ENCODE measurements at places on chromosomes 6 and 20.
A peak's percentile ranks its signal among the peaks of the same experiment; 100 is the strongest.

DNA sequence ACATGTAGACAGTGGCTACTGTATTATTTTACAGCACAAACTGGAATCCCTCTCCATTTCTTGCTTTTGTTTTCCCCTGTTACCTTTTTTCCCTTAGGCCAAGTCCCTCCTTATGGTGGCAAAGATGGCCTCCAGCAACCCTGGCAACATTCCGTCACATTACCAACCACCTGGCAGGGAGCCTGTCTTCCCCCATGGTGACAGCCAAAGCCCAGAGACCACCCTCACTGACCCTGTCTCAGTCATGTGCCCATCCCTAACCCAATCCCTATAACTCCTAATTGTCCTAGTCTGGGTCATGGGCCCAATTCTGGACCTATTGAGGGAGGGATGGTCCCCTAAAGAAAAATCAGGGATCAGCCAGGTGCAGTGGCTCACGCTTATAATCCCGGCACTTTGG is 27.6 kb downstream of the PARD6B start:
- no peaks in the 10 kb centered on the region for H3K36me3 ChIP-seq
- no peak for DNase-seq
- no peak overlapping the region for H3K27ac ChIP-seq
- H3K27me3 ChIP-seq = no peaks in the 10 kb centered on the region
- H3K4me1 ChIP-seq = peaks cover 14% of the 10 kb centered on the region

- no peaks in the 10 kb centered on the region for H3K36me3 ChIP-seq
- DNase-seq = no peak
- no peaks in the 10 kb centered on the region for H3K4me1 ChIP-seq
Observed at GRCh38 chr6:133528566-133528965, 287.4 kb downstream of the EYA4 start.

DNA sequence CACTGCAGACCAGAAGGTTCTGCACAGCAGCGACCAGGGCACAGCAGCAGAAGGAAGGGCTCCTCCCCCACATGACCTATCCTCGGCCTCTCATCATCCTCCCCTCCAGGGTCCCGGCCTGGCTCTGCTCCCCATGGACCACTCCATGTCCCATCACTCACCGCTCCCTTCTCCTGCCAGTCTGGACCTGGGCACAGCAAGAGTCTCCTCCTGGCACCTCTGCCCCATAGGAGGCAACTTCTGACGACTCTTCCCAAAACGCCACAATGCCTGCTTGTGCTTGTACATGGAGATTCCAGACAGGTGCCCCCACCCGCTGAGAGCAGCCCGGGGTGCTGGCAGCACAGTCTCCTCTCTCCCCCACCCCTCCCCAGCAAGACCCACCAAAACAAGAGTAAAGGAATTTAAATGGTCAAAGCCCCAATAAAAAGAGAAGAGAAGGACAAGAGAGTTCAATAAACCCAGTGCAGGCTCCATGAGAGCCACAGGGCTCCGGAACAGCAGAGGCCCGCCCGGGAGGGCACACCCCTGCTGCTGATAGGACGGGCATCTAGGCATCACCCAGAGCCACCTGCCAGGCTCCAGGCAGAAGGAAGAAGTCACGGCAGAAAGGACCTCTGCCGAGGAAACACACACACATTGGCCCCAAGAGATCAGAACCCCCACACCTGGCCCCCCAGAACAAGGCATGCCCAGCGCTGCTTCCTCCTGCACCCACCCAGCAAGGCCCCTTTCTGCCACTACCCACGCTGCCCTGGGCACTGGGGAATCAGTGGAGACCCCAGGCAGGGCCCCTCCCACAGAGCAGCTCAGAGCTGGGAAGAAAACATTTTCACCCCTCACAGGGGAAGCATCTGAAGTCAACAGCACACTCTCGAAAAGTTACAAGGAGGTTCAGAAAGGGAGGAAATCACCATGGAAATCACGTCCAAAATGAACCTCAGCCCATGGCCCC is 15.2 kb downstream of the TAF4 start:
- H3K27me3 ChIP-seq = no peaks in the 10 kb centered on the region
- H3K4me3 ChIP-seq = no peak overlapping the region
- peaks cover 62% of the 10 kb centered on the region for H3K36me3 ChIP-seq
- H3K27ac ChIP-seq = no peak overlapping the region
- no peak for DNase-seq

DNA sequence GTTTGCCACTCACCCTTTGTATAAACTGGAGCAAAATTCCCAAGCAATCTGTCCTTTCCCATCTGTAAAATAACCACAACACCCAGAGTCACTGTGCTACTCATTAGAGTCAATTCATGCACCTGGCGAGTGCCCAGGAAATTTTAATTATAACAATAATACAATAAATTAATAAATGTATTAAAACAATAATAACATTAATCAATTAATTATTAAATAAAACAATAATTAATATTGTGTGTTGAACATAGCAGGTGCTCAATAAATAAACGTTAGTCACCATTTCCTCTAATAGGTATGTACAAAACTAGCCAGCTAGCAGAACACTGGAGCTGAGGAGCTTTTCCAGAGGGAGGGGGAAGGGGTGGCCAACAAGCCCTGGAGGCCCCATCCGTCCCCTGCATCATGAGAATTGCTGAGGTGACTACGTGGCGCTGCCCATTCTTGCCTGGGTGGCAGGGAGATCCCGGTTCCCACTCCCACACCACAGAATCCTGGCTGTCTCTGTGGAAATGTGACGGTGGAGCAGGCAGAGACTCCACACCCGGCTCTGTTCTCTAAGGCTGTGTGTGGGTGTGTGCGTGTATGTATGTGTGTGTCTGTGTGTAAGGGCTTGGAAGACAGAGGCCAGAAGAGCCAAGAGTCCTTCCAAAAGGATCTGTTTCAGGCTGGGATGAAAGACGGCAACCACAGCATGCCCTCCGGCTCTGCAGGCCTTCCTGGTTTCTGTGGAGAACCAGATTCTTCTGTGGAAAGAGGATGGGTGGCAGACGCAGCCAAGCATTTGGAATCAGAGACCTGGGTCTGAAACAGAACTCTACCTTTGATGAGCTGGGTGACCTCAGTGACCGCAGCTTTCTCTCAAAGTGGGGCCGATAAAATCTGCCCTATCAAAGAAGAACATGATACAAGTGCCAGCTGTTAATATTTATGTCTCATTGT is 18.8 kb upstream of the EZR start:
- peaks cover 4% of the 10 kb centered on the region for H3K4me1 ChIP-seq
- no peak overlapping the region for H3K27ac ChIP-seq
- no peak for DNase-seq
- H3K4me3 ChIP-seq = no peak overlapping the region
- no peaks in the 10 kb centered on the region for H3K27me3 ChIP-seq

- no peaks in the 10 kb centered on the region for H3K27me3 ChIP-seq
- DNase-seq = no peak
- no peak overlapping the region for H3K27ac ChIP-seq
- no peak overlapping the region for H3K4me3 ChIP-seq
- peaks cover 14% of the 10 kb centered on the region for H3K36me3 ChIP-seq
- peaks cover 5% of the 10 kb centered on the region for H3K4me1 ChIP-seq
Observed at GRCh38 chr6:34985236-34985635, 96.2 kb downstream of the ANKS1A start.

GRCh38 chr6:122947355-122947754 is 48.7 kb upstream of the CLVS2 start:
- peak; percentile 7 for DNase-seq
- H3K27ac ChIP-seq = no peak overlapping the region
- no peaks in the 10 kb centered on the region for H3K36me3 ChIP-seq
- H3K27me3 ChIP-seq = no peaks in the 10 kb centered on the region

- no peak overlapping the region for H3K27ac ChIP-seq
- no peaks in the 10 kb centered on the region for H3K36me3 ChIP-seq
- H3K4me1 ChIP-seq = peaks cover 5% of the 10 kb centered on the region
Observed at GRCh38 chr20:23230766-23231385, 119.7 kb upstream of the NXT1 start.

- H3K36me3 ChIP-seq = no peaks in the 10 kb centered on the region
- H3K27me3 ChIP-seq = peaks cover 7% of the 10 kb centered on the region
- H3K4me3 ChIP-seq = no peak overlapping the region
Observed at GRCh38 chr20:49608752-49609670, 41.1 kb upstream of the PTGIS start.
